ENCODE measurements at places on chromosomes 11 and 22.

DNA sequence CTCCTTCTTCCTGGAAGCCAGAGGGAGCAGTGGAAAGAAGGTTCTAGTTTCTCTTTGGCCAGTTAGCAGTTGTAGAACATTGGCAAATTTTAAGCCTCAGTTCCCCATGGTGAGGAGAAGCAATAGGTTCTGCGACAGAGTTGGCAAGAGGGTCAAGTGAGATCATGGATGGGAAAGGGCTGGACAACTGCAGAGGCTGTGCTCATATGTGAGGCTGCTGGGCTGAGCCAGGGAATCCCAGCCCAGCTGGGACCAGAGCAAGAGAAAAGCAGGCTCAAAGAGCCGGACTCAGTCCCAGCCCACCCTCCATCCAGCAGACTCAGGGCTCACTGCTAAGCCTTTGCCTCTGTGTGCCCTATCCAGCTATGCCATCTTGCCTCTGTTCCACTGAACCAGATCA, 66.8 kb upstream of the MYOD1 start:
- H3K27ac ChIP-seq = no peak overlapping the region
- no peaks in the 10 kb centered on the region for H3K36me3 ChIP-seq
- no peak for DNase-seq
- no peaks in the 10 kb centered on the region for H3K4me1 ChIP-seq

- no peaks in the 10 kb centered on the region for H3K4me1 ChIP-seq
- no peak overlapping the region for H3K4me3 ChIP-seq
- H3K27ac ChIP-seq = no peak overlapping the region
- no peak for DNase-seq
These were observed 333.7 kb downstream of the FAT3 start for GRCh38 chr11:92558323-92558722.

DNA sequence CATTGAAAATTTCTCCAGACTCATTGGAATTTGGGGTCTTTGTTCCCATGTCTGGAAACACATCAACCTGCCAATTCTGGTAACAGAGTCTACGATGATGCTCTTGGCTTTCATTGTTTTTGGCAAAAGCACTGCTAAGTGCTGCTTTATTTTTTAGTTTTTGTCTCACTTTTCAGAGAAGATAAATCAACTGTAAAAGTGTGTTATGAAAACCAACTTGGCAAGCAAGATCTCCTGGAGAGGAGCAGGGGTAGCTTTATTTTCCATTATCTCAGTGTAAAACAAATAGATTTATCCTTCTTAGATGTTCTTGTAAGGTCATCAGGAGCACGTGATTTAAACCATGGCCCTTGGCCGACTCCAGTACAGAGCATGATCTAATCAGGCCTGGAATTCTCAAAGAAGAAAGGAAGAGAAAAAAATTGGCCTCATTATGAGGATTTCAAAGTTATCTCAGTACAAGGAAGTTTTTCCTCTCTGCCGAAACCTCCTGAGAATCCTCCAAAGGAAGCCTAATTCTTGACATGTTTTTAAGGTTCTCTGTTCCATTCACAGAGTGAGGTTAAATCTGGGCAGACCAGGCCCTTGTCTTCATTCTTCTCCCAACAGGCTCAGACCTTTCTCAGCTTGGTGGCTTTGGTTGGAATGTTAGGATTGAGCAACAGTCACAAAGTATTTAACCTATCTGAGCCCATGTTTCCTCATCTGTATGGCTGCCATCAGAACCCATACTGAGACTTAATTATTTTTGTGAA, 16.4 kb upstream of the PAMR1 start:
- DNase-seq = no peak
- no peaks in the 10 kb centered on the region for H3K36me3 ChIP-seq
- no peaks in the 10 kb centered on the region for H3K27me3 ChIP-seq
- H3K4me3 ChIP-seq = no peak overlapping the region
- H3K27ac ChIP-seq = no peak overlapping the region

DNA sequence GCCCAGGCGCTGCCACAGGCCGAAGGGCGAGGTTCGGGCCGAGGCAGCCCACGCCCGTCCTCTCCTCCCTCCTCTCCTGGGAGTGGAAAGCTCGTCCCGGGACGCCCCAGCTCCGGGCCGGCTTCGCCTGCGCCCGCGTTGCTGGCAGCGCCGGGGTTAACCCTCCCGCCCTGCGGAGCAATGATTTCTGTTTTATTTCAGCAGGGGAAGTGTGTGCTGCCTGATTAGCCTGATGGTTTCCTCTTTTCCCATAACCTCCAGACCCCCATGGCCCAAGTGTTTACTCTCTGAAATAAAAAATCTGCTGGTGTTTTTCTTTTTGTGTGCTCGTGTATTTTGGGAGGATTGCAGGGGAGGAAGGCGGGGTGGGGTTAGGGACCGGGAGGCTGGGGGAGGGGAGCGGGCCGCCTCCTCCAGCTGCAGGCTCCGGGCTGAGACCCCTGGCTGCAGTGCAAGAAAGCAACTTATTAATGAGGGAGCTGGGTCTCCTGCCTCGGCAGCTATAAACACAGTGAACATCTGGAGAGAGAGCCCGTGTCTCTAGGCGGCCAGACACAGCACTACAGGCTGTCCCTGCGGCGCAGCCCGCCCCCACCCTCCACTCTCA, 38.6 kb downstream of the ETS1 start:
- no peaks in the 10 kb centered on the region for H3K36me3 ChIP-seq
- no peak for DNase-seq
- no peak overlapping the region for H3K27ac ChIP-seq
- H3K4me3 ChIP-seq = no peak overlapping the region
- peaks cover 4% of the 10 kb centered on the region for H3K4me1 ChIP-seq
- H3K27me3 ChIP-seq = no peaks in the 10 kb centered on the region

- no peak overlapping the region for H3K27ac ChIP-seq
- no peaks in the 10 kb centered on the region for H3K27me3 ChIP-seq
- H3K4me3 ChIP-seq = no peak overlapping the region
- no peak for DNase-seq
These were observed 304.2 kb downstream of the RAB38 start for GRCh38 chr11:87871056-87871455.

- DNase-seq = no peak
- no peaks in the 10 kb centered on the region for H3K4me1 ChIP-seq
- H3K27me3 ChIP-seq = no peaks in the 10 kb centered on the region
- peaks cover 9% of the 10 kb centered on the region for H3K36me3 ChIP-seq
- no peak overlapping the region for H3K4me3 ChIP-seq
These were observed 13.7 kb upstream of the TSG101 start for GRCh38 chr11:18540207-18541009.

DNA sequence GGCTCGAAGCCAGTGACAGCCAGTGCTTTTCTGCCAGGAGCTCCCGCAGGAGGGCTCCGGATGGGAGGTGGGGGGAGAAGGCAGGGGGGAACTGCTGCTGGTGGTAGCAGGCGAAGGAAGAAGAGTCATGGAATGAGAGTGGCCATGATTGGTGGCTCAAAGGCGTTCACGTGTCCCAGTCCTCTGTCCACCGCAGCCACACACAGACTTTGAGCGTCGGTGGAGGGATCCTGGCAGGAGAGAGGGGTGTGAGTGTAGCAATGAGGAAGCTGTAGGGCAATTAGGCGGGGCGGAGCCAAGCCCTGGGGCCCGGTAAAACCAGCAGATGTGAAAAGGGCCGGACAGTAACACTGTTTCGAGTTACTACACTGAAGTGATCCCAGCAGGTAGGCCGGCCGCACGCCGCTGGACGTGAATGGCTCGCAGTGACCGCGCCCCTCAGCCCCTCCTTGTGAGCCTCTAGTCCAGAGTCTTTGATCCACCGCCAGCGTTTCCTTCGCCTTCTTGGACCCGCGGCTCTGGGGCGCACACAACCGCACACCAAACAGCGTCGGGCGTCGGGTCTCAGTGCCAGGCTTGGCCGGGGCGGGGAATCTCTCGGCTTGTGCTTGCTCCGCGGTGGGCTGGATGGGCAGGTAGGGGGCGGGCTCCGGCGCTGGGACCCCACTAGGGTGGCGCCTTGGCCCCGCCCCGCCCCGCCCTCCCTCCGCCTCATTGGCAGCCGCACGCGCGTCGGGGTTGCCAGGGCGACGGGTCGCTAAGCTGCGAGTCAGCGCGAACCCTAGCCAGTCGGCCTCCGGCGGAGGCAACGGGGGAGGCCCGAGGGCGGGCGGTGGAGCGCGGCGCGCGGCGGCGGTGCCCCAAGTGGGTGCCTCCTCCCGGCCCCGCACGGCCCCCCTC, at the start of gene LRRC10B:
LRRC10B (plus strand) TSS at position 788 of the 900 bp plus-strand sequence. CDS start 250 bp downstream, outside the sequence.
- no peaks in the 10 kb centered on the region for H3K36me3 ChIP-seq
- H3K4me3 ChIP-seq = no peak within 1 kb of the TSS
- H3K4me1 ChIP-seq = no peaks in the 10 kb centered on the region

- no peaks in the 10 kb centered on the region for H3K27me3 ChIP-seq
- H3K4me3 ChIP-seq = no peak overlapping the region
- H3K36me3 ChIP-seq = peaks cover 24% of the 10 kb centered on the region
- no peak for DNase-seq
- peaks cover 24% of the 10 kb centered on the region for H3K4me1 ChIP-seq
These were observed 103.8 kb upstream of the PARVA start for GRCh38 chr11:12273618-12273995.

DNA sequence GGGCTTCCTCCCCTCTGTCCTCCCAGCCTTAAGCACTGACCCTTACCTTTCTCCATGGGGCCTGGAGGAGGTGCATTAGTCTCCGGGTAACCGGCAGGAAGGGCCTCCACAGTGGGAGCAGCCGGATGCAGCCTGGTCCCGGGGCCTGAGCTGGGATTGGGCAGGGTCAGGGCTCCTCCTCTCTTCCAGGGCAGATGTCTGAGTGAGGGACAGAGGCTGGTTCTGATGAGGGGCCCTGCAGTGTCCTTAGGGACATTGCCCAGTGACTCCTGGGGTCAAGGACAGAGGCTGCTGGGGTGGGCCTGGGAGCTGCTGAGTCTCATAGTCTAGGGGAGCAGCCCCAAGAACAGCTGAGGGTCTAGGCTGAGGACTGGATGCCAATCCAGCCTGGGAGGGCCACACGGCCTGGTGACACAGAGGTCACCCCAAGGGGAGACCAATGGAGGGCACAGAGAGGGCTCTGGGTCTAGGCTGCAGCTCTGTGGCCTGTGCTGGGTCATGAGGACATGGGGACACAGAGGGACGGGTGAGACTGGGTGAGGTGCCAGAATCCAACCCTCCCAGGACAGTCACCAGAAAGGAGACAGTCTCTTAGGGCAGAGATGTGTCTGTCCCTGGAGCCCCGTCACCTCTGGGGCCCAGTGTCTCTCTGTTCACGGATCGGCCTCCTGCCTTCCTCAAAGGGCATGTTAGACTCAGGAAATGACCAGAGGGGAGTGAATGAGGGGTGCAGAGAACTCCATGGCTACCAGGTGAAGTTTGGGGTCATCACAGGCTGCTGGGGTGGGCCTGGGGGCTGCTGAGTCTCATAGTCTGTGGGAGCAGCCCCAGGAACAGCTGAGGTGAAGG, 6.5 kb downstream of the IGLL5 start:
- no peaks in the 10 kb centered on the region for H3K36me3 ChIP-seq
- H3K27me3 ChIP-seq = peaks cover 21% of the 10 kb centered on the region
- H3K27ac ChIP-seq = no peak overlapping the region
- no peaks in the 10 kb centered on the region for H3K4me1 ChIP-seq
- no peak for DNase-seq

GRCh38 chr11:7563281-7563680, 49.5 kb downstream of the PPFIBP2 start:
- no peaks in the 10 kb centered on the region for H3K4me1 ChIP-seq
- no peak for DNase-seq
- no peaks in the 10 kb centered on the region for H3K27me3 ChIP-seq
- no peaks in the 10 kb centered on the region for H3K36me3 ChIP-seq

- no peak for DNase-seq
- no peaks in the 10 kb centered on the region for H3K4me1 ChIP-seq
- no peaks in the 10 kb centered on the region for H3K27me3 ChIP-seq
- no peak overlapping the region for H3K4me3 ChIP-seq
These were observed 42.5 kb downstream of the IGLL5 start for GRCh38 chr22:22930222-22930497.

DNA sequence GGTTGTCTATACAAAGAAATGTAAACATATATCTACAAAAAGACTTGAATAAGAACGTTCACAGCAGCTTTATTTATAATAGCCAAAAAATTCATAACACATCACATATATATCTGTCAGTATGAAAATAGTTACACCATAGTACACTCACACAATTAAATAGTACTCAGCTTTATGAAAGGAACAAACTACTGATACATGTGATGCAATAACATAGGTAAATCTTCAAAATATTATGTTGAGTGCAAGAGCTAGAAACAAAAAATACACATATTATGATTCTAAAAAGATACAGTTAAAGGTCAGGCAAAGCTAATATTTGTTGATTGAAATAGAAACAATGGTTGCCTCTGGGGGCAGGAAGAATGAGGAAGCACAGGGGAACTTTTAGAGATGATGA, 6.6 kb downstream of the MRGPRX2 start:
- no peaks in the 10 kb centered on the region for H3K36me3 ChIP-seq
- H3K4me1 ChIP-seq = no peaks in the 10 kb centered on the region
- no peaks in the 10 kb centered on the region for H3K27me3 ChIP-seq
- DNase-seq = no peak
- no peak overlapping the region for H3K27ac ChIP-seq
- H3K4me3 ChIP-seq = no peak overlapping the region

DNA sequence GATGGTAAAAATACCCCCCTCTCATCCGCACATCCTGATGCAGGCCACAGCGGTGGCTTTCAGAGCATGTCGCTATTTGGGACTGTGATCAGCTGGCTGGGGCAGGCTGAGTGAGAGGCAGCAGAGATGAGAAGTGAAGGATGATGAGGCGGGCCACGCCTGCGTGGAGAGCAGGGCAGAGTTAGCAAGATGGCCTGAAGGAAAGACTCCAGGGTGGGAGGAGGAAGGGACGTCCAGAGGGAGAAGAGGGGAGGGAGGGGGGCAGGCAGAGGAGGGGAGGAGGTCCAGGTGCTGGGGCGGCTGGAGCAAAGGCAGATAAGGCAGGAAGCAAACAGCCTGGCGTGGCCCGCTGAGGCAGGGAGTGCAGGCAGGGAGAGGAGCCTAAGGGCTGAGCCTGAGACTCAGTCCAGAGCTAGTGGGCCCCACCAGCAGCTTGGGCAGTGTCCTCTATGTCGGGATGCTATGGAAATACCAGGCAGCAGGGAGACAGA, 29.1 kb downstream of the LRFN4 start:
- DNase-seq = no peak
- no peak overlapping the region for H3K4me3 ChIP-seq
- H3K36me3 ChIP-seq = peaks cover 7% of the 10 kb centered on the region
- H3K4me1 ChIP-seq = peaks cover 28% of the 10 kb centered on the region

DNA sequence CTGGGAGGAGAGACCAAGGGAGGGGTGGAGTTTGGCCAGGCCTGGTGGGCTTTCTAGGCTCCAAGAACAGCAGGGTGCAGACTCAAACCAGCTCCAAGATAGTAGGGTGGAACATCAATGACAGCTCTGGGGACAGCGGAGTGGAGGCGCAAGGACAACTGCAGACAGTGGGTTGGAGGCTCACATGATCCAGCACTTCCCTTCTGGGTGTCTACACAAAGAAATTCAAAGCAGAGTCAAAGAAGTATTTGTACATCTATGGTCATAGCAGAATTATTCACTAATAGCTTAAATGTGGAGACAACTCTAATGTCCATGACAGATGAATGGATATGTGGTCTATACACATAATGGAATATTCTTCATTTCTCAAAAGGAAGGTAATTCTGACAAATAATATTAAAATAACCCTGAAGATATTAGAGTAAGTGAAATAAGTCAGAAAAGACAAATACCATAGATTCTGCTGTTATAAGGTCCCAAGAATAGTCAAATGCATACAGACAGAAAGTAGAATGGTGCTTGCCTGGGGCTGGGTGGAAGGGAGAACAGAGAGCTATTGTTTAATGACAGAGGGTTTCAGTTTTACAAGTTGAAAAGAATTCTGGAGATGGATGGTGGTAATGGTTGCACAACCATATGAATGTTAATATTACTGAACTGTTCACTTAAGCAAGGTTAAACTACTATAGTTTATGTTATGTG, 5.5 kb upstream of the GAB4 start:
- no peaks in the 10 kb centered on the region for H3K27me3 ChIP-seq
- DNase-seq = no peak
- no peaks in the 10 kb centered on the region for H3K4me1 ChIP-seq
